ENCODE measurements at places on chromosomes 2 and 18.
A peak's percentile ranks its signal among the peaks of the same experiment; 100 is the strongest.

DNA sequence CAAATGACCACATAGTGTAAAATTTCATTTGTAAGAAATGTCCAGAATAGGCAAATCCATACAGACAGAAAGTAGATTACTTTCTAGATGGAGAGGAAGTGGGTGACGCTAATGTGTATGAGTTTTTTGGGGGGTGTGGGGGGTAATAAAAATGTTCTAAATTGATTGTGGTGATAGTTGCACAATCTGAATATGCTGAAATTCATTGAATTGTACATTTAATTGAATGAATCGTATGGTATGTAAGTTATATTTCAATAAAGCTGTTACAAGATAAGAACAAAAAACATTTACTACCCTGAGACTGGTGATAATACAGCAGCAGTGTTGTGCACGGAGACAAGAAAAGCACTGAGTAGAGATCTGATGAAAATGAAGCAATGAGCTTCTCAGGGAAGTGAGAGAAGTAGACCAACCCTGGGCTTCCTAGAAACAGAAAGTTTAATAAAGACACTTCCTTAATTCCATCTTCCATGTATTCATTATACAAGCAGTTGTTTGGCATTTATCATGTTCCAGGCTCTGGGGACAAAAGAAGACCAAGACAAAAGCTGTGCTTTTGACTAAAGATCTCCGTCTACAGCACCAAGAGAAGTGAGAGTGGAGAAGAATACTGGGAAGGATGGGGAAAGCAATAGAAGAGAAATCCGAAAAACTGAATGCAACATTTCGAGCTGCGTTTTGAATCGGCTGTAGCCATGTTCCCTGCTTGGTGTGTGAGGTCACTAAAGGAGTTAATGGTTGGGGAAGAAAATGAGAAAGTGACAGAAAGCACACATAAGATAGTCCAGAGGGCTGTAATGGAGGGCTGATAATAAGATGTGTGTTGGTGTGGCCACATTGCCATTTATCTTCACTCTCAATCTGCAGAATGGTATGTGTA is 1.8 kb upstream of the PDE11A start:
- no peak for DNase-seq

DNA sequence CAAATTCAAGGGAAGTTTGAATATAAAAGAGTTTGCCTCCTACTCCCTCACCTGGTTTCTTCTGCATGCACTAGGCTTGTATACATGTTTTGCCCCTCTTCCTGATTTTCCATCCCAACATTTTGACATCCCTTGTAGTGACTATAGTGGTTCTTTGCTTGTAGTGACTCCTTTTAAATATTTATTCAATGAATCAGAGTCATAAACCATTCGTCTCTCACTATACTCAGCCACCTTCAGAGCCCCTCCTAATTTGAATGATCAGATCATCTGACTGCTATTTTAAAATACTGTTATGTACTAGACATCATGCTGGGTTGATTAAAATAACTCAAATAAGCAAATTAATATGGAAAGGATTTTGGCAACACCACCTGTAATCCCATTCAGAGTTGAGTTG is 492.1 kb upstream of the PIK3C3 start:
- no peak for DNase-seq

- DNase-seq, result no peak
Observed at GRCh38 chr2:72004201-72004915, 143.3 kb downstream of the CYP26B1 start.

GRCh38 chr2:24577481-24577880 is 86.4 kb downstream of the NCOA1 start:
- peak; percentile 90 for DNase-seq

DNA sequence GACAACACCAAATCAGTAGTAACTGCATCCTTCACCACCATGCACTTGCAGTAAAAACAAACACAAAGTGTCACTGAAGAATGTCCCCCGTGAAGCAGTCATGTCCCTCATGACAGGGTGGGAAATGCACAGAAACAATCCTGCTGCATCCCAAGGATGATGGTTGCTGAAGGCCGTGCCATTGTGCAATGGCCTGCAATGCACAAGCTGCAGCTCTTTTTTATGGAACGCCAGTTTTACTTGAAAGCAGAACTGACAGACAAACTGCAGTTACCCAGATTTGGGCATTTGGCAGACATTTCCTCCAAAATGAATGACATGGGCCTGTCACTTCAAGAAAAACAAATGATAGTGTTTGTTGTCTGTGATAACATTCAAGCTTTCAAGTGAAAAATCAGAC is 2.4 kb upstream of the CHST10 start:
- no peak for DNase-seq

DNA sequence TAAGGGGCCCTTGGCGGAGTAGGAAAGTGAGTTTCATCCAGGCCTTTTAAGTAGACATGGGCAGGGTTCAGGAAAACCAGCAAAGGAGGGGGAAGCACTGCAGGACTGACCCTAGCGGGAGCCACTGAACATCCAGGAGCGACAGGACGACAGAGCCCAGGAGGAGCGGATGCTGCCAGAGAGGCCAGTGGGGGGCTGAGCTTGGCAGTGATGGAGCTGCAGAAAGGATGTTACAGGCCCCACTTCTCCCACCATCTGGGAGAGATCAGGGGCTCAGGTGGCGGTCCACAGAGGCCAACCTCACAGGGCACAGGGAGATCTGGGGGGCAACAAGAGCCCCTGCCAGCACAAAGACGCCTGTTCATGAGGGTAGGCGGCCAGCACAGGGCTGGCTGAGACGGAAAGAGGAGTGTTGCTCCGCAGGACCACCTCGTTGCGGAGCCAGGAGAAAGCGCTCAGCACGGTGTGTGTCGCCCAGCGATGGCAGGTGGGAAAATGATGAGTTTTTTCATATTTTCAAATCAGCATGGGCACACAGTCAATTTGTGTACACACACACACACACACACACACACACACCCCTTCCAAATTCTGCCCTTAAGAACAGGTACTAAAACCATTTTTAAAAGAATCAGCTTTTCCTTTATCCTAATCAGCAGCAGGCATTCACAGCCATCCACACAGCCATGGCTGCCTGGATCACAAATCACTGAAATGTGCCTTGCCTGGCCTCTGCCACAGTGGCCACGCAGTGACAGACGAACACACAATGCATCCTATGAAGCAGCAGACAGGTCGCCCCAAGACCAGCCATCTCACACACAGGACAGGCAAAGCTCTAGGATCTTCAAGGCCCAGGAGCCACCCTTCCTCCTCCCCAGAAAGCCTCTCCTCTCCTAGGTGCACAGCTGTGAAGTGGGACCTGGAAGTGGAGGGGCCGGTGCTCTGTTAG is 63.2 kb downstream of the NDUFA10 start:
- no peak for DNase-seq

- peak; percentile 90 for DNase-seq
Observed at GRCh38 chr2:96528006-96528699, 8.4 kb upstream of the ARID5A start.

- DNase-seq, result peak; percentile 86
Observed at GRCh38 chr2:201532686-201533304, 81.3 kb downstream of the STRADB start.

DNA sequence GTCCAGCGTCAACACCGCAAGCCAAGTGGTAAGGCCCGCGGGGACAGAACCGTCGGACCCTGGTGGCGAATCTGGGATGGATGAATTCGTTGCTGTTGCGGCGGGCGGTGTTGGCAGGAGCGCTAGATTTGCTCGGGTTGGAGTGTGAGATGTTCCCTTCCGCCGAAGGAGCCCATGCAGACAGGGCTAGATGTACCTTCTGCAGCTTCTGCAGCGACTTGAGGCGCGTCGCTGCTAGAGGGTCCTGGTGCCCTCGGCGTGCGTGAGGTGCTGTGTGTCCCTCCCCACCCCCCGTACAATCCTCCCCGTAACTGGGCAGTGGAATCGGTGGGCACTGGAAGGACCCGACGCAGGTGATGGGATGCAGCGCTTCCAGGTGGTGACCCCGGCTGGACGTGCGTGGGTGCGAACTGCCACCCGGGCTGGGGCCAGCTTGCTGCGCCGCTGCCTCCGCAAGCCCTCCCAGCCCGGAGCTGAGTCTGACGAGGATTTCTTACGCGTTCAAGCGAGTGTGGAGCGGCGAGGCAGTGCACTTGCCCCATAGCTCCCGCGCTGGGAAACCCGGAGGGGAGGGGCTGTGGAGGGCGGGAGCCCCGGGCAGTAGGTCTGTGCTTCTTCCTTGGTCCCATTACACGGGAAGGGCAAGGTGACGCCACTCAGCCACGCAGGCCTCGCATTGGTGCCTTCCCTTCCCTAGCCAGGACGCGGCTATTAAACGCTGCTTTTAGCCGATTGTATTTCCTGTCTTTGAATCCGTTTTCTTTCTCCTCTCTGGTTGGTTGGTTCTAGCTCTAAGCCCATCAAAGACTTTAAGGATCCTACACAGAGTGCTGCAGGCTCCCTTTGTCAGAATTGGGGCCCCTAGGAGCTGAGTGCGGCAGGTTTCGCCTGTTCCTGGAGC is 34.2 kb downstream of the CHRNA1 start:
- peak; percentile 39 for DNase-seq

DNA sequence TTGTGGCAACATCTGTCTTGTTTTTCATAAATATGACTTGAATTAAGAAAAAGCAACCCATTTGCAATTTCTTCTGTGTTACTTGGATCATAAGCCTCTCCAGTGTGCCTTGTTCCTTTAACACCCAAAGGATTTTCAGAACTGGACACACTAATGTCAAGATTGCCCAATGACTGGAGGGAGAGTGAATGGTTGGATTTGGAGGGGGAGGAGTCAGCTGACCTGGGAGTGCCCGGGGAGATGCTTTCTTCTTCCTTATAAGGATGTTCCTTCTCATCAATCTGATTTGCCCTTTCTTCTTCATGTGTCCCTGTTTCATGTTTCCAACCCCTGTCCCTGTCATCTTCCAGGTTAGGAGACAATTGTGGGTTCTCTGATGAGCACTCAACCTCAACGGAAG is 48.8 kb downstream of the ALPK2 start:
- no peak for DNase-seq

GRCh38 chr2:67479261-67479660 is 82.1 kb downstream of the ETAA1 start:
- no peak for DNase-seq

- no peak for DNase-seq
Observed at GRCh38 chr18:10018289-10018688, 104.5 kb downstream of the VAPA start.
